Occipital lobe (tissue), 3 donors: ENCODE measurements at places on chromosomes 7 and 10.

- DNase-seq: no peak
Measured at GRCh38 chr10:116059320-116059719, 213.7 kb downstream of the GFRA1 start.

DNA sequence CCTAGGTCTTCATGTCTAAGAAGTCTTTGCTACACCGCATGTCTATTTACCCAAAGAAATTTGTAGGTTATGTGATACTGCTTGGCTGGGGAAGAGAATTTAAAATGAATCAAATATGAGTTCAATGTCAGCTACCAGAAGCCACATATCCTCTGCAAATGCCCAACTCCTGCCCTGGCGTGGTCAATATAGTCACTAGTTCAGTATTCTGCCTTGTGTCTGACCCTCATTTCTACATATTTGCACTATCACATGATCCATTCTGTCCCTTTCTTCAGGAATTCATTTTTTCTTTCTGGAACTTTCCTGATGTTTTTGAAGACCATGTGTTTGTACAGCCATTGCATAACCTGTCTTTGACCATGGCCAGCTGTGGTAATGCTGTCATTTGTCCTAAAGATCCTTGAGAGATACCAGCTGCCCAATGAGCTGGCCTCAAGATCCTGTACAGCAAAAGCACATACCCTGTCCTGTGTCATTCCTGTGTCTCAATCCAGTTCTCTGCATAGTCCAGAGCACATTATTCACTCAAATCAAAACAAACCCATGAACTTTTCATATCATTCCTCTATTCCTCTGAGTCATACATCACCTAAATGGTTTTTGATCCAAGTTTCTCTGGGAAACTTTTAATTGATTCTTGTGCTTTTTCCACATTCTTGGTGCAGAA, 524.5 kb downstream of the PARD3 start:
- DNase-seq: no peak

- no peak for DNase-seq
Measured at GRCh38 chr7:137421366-137421765, 77.8 kb upstream of the PTN start.

- DNase-seq: no peak
Measured at GRCh38 chr10:132515811-132516726, 21.5 kb upstream of the INPP5A start.

- no peak for DNase-seq
Measured at GRCh38 chr10:78924319-78925003, 144.3 kb upstream of the ZMIZ1 start.
